ENCODE measurements at places on chromosomes 3 and 15. TPM values are rescaled to one million over a fixed set of nuclear protein-coding genes. Genes with fewer than 3 reads are reported as not detected.

The SLC12A8 gene
- 8.5 TPM for total RNA-seq

- no peak for DNase-seq
Observed at GRCh38 chr3:44909063-44909462, 34.7 kb downstream of the TGM4 start.

DNA sequence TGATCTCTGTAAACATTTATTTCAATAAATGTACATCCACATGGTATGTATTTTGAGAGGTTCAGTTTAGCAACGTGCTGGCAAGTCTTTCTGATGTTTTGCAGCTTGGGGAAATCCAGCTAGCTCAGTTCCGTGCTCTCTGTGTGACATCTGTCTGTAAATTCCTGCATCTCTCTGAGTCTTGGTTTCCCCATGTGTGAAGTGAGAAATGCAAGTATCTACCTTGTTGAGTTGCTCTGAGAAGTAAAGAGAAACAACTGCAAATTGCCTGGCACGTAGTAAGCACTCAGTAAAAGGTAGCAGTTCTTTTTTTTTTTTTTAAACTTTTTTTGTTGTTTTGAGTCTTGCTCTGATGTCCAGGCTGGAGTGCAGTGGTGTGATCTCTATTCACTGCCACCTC, 30.2 kb upstream of the MORF4L1 start:
- no peak for DNase-seq

GRCh38 chr3:100160521-100160920, 46.2 kb upstream of the FILIP1L start:
- DNase-seq, result no peak

GRCh38 chr3:122002611-122003010, 19.4 kb downstream of the ILDR1 start:
- DNase-seq, result no peak

DNA sequence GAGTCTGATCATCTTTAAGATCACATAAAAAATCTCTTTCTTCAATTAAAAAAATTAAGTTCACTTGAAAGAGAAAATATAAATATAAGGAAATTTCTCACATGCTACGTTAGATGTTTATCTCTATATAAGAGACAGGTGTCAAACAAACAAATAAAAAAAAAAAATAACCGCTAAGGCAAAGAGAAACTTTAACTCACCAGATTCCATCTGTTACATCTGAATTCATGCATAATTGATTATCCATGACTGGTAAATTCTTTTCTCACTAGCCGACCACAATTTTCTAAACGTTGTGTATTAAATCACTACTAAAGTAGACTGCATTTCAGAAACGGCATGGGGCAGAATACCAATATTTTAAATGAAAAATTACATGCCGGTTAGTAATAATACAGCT, 9.6 kb upstream of the SATB1 start:
- DNase-seq, result no peak

GRCh38 chr15:63763476-63764123, 70.1 kb downstream of the HERC1 start:
- DNase-seq, result no peak

DNA sequence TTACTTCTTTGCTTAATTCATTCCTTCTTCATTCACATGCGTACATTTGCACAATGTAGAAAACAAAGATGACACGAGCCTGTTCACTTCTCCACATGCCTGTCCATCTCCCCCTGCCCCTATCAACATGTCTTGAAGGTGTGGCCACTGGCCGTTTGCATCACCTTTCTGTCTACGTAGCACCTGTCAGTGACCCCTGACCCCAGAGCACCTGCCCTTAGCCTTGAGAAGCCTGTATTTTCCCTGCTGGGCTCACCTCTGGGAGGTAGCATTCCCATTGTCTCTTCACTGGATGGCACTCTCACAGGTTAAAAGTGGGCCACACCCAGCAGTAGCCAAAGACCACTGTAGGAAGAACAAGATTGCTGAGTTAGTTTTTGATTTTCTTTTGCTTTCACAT, 234.1 kb downstream of the THSD4 start:
- no peak for DNase-seq

GRCh38 chr3:183460081-183461055, 31.9 kb upstream of the MCF2L2 start:
- DNase-seq, result no peak

DNA sequence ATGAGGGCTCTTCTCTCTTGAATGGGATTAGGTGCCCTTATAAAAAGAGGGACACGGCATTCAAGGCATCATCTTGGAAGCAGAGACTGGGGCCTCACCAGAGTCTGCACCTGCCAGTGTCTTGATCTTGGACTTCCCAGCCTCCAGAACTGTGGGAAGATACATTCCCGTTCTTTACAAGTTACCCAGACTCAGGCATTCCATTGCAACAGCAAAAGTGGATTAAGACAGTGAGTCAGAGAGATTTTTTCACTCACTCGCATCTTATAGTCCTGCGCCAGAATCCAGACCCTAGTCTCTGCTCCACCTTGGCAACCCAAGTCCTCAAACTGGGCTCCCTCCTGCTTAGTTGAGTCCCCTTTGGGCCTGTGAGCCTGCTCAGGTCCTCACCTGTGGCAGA, 2.7 kb downstream of the LCTL start:
- DNase-seq, result no peak

The CIAO2A gene
- 38.7 TPM for total RNA-seq

The FBXL2 gene
- 9.6 TPM for total RNA-seq

The ADAMTS9 gene
- total RNA-seq, result 0.86 TPM
